ENCODE measurements at places on chromosomes 1 and 21. TPM values are rescaled to one million over a fixed set of nuclear protein-coding genes. Genes with fewer than 3 reads are reported as not detected.

TSPEAR gene
- polyA plus RNA-seq = not detected

PIK3C2B gene
- 5.0 TPM for polyA plus RNA-seq

RIPK4 gene
- 8.7 TPM for polyA plus RNA-seq

DNA sequence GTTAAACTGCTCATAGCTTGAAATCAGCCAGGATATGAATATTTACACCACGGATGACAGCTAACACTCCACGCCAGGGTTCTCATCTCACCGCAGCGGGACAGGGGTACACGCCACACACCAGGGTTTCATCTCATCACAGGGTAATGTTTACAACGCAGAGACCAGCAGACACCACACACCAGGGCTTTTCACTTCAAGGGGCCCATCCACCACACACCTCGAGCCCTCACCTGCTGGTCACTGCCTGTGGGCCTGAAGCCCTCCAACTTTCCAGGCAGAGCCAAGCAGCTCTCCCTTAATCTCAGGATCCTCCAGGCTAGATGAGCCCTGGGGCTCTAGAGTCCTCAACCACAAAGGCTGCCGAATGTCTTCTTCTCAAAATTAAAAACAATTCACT is 1.3 kb upstream of the KRTAP10-12 start:
- H3K4me3 ChIP-seq = no peak overlapping the region
- no peaks in the 10 kb centered on the region for H3K4me1 ChIP-seq
- no peaks in the 10 kb centered on the region for H3K36me3 ChIP-seq

- H3K36me3 ChIP-seq = no peaks in the 10 kb centered on the region
- H3K4me1 ChIP-seq = no peaks in the 10 kb centered on the region
- no peak overlapping the region for H3K4me3 ChIP-seq
- no peak overlapping the region for H3K27ac ChIP-seq
- H3K27me3 ChIP-seq = no peaks in the 10 kb centered on the region
Measured at GRCh38 chr21:26553898-26554297, 19.2 kb downstream of the CYYR1 start.

GRCh38 chr1:84096176-84096575 is 47.9 kb upstream of the PRKACB start:
- H3K36me3 ChIP-seq = no peaks in the 10 kb centered on the region
- H3K27ac ChIP-seq = no peak overlapping the region
- no peak overlapping the region for H3K4me3 ChIP-seq
- no peaks in the 10 kb centered on the region for H3K4me1 ChIP-seq

DNA sequence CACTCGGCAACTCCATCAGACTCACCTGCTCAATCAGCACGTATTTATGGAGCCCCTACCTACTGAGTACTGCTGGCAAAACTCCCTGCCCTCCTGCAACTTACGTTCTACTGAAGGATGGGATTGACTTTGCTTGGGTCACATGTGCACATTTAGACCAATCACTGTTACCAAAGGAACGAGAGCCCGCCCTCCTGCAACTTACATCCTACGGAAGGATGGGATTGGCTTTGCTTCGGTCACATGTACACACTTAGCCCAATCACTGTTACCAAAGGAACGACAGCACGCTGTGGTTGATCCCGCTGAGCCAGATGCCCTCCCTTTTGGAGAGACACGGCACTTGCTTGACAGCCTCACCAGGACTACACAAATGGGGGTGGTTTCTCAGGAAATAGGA is 46.0 kb downstream of the UBIAD1 start:
- DNase-seq = no peak
- H3K4me3 ChIP-seq = no peak overlapping the region
- no peak overlapping the region for H3K27ac ChIP-seq
- no peaks in the 10 kb centered on the region for H3K4me1 ChIP-seq
- no peaks in the 10 kb centered on the region for H3K36me3 ChIP-seq

- no peak for DNase-seq
- no peak overlapping the region for H3K27ac ChIP-seq
- H3K4me1 ChIP-seq = no peaks in the 10 kb centered on the region
- no peaks in the 10 kb centered on the region for H3K36me3 ChIP-seq
Measured at GRCh38 chr1:30125021-30125820, 598.2 kb downstream of the MATN1 start.

GRCh38 chr21:36847189-36847588 is 119.3 kb downstream of the HLCS start:
- peak; percentile 54 for DNase-seq
- H3K4me1 ChIP-seq = peaks cover 5% of the 10 kb centered on the region

DNA sequence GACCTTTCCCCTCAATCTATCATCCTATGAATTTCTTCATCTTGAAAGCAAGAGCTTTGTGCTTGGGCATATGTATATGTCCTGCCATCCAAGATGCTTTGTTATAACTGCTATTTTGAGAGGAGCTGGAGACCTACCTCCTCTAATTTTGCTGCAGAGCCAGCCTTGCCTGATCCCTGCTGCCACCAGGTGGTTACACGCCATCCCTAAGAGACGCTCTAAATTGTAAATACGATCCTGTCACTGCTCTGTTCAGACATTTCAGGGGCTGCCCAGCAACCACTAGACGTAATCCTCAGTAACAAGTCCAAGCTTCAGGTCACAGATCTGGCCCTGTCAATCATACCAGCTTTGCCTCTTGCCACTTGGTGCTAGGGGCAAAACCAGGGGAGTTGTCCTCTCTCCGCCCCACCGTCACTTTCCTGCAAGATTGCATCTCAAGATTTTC is 32.9 kb downstream of the GPA33 start:
- H3K27ac ChIP-seq = no peak overlapping the region
- H3K27me3 ChIP-seq = no peaks in the 10 kb centered on the region
- H3K4me1 ChIP-seq = no peaks in the 10 kb centered on the region
- no peak overlapping the region for H3K4me3 ChIP-seq
- H3K36me3 ChIP-seq = no peaks in the 10 kb centered on the region

DNA sequence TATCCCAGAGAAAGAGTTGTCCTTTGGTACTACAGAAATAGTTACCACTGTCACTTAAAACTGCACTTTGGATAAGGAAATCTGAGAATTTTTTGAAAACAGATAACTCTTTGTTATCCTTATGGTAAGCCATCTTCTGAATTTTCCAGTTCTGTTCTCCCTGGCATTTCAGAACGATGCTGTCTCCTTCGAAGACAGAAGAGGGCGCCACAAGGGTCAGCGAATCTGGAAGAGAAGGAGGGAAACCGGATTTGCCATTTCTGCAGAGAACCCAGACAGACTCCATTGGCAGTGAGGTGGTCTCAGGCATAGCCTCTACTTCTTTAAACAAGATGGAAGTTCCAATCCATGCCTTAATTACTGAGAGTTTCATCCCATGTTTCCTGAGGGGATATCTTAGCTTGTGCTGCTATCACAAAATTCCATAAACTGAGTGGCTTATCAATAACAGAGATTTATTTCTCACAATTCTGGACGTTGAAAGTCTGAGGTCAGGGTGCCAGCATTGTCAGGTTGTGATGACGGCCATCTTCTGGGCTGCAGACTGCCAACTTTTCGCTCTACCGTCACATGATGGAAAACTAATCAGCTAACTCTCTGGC is 6.4 kb downstream of the FCRL2 start:
- H3K27me3 ChIP-seq = no peaks in the 10 kb centered on the region
- H3K4me1 ChIP-seq = no peaks in the 10 kb centered on the region
- no peaks in the 10 kb centered on the region for H3K36me3 ChIP-seq

- no peak overlapping the region for H3K4me3 ChIP-seq
- peak; percentile 60 for DNase-seq
Measured at GRCh38 chr1:87154384-87154783, 174.3 kb upstream of the LMO4 start.

GRCh38 chr1:4519954-4520353 is 134.5 kb upstream of the AJAP1 start:
- H3K4me3 ChIP-seq = no peak overlapping the region
- no peaks in the 10 kb centered on the region for H3K36me3 ChIP-seq
- peaks cover 52% of the 10 kb centered on the region for H3K27me3 ChIP-seq
- H3K4me1 ChIP-seq = no peaks in the 10 kb centered on the region
- H3K27ac ChIP-seq = no peak overlapping the region
- no peak for DNase-seq

- H3K27ac ChIP-seq = no peak overlapping the region
- peaks cover 72% of the 10 kb centered on the region for H3K4me1 ChIP-seq
- peaks cover 10% of the 10 kb centered on the region for H3K36me3 ChIP-seq
- DNase-seq = no peak
- H3K4me3 ChIP-seq = no peak overlapping the region
Measured at GRCh38 chr1:39130325-39130724, 74.2 kb upstream of the MACF1 start.

- DNase-seq = no peak
- no peaks in the 10 kb centered on the region for H3K4me1 ChIP-seq
- no peaks in the 10 kb centered on the region for H3K27me3 ChIP-seq
- no peaks in the 10 kb centered on the region for H3K36me3 ChIP-seq
- no peak overlapping the region for H3K27ac ChIP-seq
Measured at GRCh38 chr1:103363008-103363365, 162.5 kb upstream of the RNPC3 start.

GRCh38 chr21:43854773-43855633 is 10.0 kb upstream of the AGPAT3 start:
- H3K4me3 ChIP-seq = no peak overlapping the region
- no peaks in the 10 kb centered on the region for H3K36me3 ChIP-seq
- no peak for DNase-seq
- H3K4me1 ChIP-seq = peaks cover 5% of the 10 kb centered on the region
- H3K27me3 ChIP-seq = no peaks in the 10 kb centered on the region

DNA sequence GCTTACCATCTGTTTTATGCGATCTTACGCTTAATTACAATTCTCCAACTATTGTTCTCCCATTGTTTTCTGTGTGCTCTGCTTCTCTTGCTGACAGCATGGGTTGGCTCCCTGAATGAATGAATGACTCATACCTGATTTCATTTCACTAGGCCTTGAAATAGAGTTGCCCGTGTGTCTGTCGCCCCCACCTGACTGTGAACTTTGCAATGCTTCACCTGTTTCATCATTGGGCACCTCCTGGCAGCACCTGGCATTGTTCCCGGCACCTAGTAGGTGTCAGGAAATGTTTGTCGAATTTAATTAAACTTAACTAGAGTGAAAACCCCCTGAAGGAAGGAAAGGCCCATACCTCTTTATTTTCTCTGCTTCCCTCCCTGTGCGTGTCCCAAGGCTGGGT is 120.5 kb upstream of the KLHDC7A start:
- no peak for DNase-seq
- H3K4me1 ChIP-seq = no peaks in the 10 kb centered on the region
- H3K4me3 ChIP-seq = no peak overlapping the region
- H3K36me3 ChIP-seq = no peaks in the 10 kb centered on the region
- H3K27me3 ChIP-seq = peaks cover 69% of the 10 kb centered on the region

All from stomach (tissue), 19 donors.